ENCODE measurements at places on chromosomes 4 and X. TPM values are rescaled to one million over a fixed set of nuclear protein-coding genes. Genes with fewer than 3 reads are reported as not detected.

C4orf36 gene
- 1.7 TPM for total RNA-seq

GAGE12H gene
- not detected for total RNA-seq

PPP2R2C gene
- total RNA-seq, result 17.4 TPM

LGI2 gene
- not detected for total RNA-seq

SCLT1 gene
- 8.5 TPM for total RNA-seq

FAM149A gene
- total RNA-seq, result 1.7 TPM

MAPK10 gene
- total RNA-seq, result 7.9 TPM

SMARCA1 gene
- 27.0 TPM for total RNA-seq

MTNR1A gene
- 0.07 TPM for total RNA-seq

FRMD7 gene
- not detected for total RNA-seq

SLC26A1 gene
- 0.07 TPM for total RNA-seq

OTUD5 gene
- total RNA-seq, result 17.4 TPM

PPP1R2C gene
- total RNA-seq, result not detected

TMEM156 gene
- total RNA-seq, result 3.8 TPM

CFI gene
- total RNA-seq, result not detected

JADE3 gene
- 10.7 TPM for total RNA-seq

LIMCH1 gene
- total RNA-seq, result 0.34 TPM

MFAP3L gene
- 8.0 TPM for total RNA-seq

RAB9B gene
- not detected for total RNA-seq

CA5B gene
- 6.8 TPM for total RNA-seq

CLDN22 gene
- total RNA-seq, result not detected

MAGEC2 gene
- total RNA-seq, result not detected

SASH3 gene
- total RNA-seq, result not detected

S100G gene
- total RNA-seq, result not detected

TRMT2B gene
- total RNA-seq, result 12.3 TPM

CTAG1B gene
- not detected for total RNA-seq

AKAP17A gene
- total RNA-seq, result 30.4 TPM

TCEANC gene
- total RNA-seq, result 2.4 TPM

ZCCHC4 gene
- total RNA-seq, result 14.7 TPM

TENM3 gene
- 15.0 TPM for total RNA-seq

NEUROG2 gene
- total RNA-seq, result not detected

NSUN7 gene
- 3.6 TPM for total RNA-seq

CNKSR2 gene
- 0.07 TPM for total RNA-seq

GPM6B gene
- total RNA-seq, result 0.36 TPM

TXK gene
- 0.34 TPM for total RNA-seq

WDR19 gene
- total RNA-seq, result 22.5 TPM

CLIC2 gene
- total RNA-seq, result 0.14 TPM

GATB gene
- 14.5 TPM for total RNA-seq

CSTF2 gene
- total RNA-seq, result 13.7 TPM

CENPVL2 gene
- total RNA-seq, result not detected

ERVMER34-1 gene
- total RNA-seq, result 9.0 TPM

SYP gene
- total RNA-seq, result under 0.01 TPM

NWD2 gene
- total RNA-seq, result 0.07 TPM

ENAM gene
- not detected for total RNA-seq

SLC25A31 gene
- total RNA-seq, result not detected

MANBA gene
- 43.1 TPM for total RNA-seq

PCSK1N gene
- total RNA-seq, result under 0.01 TPM

ANXA10 gene
- not detected for total RNA-seq

SOWAHB gene
- 15.0 TPM for total RNA-seq

DCLK2 gene
- total RNA-seq, result not detected

PABPC4L gene
- 0.28 TPM for total RNA-seq

ARAP2 gene
- 66.0 TPM for total RNA-seq

GPR173 gene
- 0.07 TPM for total RNA-seq

DNAJB14 gene
- total RNA-seq, result 33.5 TPM

ASB9 gene
- not detected for total RNA-seq

TEX13B gene
- total RNA-seq, result not detected

SYN1 gene
- total RNA-seq, result 0.07 TPM

POLA1 gene
- 7.5 TPM for total RNA-seq

CPE gene
- 20.8 TPM for total RNA-seq
